ENCODE measurements at places on chromosomes 4 and X.

GRCh38 chrX:25202827-25203226 is 187.1 kb upstream of the ARX start:
- DNase-seq: no peak

GRCh38 chr4:71711044-71711984 is 72.6 kb downstream of the GC start:
- no peak for DNase-seq

DNA sequence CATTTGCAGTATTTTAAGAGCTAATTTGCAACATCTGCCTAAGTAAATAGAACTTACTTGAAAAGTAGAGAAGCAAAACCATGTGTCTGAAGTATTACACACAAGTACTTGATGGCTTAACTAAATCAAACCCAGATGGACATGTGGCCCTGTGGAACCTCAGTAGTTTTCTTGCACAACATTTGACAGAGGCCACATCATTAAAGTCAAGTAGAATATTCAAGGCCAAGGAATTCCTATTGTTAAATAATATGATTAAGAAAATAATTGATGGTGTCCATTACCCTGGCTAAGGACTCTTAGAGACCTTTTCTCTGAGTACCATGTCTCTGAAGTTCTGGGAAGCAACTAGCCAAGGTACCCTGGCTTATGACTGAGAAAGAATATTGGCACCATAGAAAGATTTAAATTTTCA is 135.4 kb upstream of the OTUD4 start:
- no peak for DNase-seq

DNA sequence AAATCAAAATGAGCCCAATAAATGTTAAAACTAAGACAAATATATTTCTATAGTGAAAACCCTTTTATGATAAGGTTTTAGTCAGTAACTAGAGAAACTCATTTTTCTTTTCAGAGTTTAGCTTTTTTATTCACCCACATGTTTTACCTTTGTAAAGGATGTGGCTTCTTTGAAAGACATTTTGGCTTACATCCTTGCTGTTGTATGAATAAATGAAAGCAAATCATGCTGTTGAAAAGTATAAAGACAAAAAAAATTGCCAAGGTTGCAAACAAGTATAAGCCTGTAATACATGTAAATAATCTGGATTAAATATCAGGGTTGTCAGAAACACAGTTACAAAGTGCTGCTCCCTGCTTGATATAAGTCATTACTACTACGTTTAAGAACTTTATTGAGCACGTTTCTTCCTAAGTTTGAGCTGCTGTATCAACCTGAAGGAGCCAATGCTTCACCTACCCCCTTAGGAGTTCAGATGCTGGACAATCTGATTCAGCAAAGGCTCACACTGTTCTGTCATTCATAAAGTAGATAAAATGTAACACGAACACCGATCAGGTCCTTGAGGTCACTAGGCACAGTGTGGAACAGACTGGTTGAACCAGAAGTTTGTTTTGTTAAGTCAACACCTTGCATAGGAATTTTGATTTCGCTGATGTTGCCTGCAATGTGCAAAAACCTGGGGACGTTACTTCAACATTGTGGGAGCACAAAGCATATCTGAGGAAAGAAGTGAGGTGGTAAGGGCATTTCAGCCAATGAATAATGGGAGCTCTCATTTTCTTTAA is 321.2 kb upstream of the BMP3 start:
- no peak for DNase-seq

- no peak for DNase-seq
Observed at GRCh38 chrX:43745938-43746721, 90.0 kb downstream of the MAOA start.

DNA sequence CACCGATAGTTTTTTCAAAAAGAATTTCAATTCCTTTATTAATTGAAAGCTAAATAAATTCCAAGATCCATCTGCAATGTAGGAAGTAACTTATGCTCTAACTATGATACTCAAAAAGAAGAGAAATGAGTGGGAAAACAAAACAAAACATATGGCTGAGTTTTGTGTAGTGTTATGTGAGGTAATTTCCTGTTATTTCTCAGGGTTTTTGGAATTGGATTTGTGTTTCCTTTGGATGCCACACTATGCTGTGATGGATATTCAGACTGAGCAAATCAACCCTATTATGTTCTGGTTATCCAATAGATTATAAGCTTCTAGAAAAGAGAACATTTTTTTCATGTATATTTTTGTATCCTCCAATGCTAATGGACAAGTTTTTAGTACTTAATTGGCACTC is 73.4 kb upstream of the RAPGEF2 start:
- no peak for DNase-seq

DNA sequence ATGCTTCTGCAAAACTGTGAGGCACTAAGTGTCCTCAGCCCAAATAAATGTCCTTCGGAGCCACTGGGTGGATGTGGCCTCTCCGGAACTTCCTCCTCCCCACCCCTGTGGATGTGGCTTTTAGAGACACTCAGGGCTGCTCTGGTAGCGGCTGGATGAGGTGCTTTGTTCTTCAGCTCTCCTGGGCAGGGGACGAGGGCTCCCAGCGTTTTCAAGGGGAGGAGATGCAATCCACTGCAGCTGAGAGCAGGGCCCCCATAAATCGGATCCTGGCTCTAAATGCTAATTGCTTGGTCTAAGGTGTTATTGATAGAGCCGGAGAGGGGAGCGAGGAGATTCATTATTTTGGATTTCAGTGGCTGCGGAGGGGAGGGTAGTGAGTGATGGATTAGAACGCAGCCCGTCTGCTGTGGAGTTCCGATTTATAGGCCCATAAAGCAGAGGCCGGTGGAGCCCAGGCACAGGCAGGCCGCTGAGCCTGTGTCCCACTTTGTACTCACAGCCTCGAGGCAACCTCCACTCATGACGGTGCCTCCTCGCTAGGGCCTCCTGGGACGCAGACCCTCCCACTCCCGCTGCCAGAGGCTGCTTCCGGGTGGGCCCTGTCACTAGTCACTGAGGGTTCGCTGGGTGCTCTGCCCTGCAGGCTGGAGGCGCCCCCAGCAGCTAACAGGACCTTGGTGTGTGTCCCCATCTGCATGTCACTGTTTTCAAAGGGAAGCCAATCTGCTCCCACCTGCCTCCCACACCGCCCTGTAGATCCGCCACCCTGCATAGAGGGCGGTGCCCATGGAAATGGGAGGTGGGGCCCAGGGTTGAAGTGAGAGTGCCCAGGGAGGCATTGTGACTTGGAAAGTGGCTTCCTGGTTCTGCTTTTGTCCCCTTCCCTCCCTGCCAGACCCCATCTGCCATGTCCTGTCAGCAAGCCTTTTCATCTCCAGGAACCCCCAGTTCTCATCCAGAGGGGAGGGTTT is 135.4 kb upstream of the PSAPL1 start:
- DNase-seq: no peak

GRCh38 chr4:3306450-3306849 is 13.6 kb downstream of the RGS12 start:
- DNase-seq: no peak

- no peak for DNase-seq
Observed at GRCh38 chr4:80073473-80074008, 512 bp upstream of the ANTXR2 start.

GRCh38 chr4:6889101-6889735 is 20.4 kb upstream of the TBC1D14 start:
- no peak for DNase-seq

DNA sequence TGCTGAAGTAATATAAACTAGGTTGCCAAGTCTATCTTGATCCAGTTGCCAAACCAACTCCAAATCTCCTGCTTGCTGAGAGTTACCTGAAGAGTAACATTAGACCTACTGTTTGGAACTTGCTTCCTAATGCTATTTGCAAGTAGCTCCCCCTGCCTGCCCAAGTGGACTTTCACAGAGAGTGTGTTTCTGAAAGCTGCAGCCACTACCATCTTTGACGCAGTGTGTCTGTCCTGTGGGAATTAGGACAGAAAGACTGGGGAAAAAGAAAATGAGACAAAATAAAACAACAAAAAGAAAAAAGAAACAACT is 195.0 kb upstream of the HS3ST1 start:
- no peak for DNase-seq

GRCh38 chr4:128649575-128650205 is 159.8 kb upstream of the JADE1 start:
- DNase-seq: no peak

- DNase-seq: peak; percentile 60
Observed at GRCh38 chr4:36244257-36245082, at the start of gene ARAP2. Gene ARAP2, minus strand, starts transcription at chr4:36244514. Its CDS starts 15,028 bp downstream, at chr4:36229486.

DNA sequence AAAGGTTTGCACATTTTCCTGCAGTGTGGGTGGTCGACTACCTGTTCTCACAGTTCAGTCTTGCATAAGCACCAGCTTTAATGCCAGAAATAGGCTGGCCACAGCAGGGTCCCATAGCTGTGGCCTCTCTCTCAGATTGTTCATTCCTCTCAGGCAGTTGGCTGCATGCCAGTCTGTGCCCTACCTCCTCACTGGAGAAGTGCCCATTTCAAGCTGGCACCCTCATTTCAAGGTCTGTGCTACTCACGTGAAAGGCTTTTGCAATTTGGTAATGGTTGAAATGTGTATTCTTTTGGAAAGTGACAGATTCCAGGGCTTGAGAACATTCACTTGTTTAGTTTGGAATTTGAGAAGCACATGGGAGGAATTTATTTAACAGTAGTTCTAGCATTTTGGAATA is 28.9 kb upstream of the MTMR1 start:
- DNase-seq: no peak

GRCh38 chr4:125849869-125850268 is 535.1 kb downstream of the FAT4 start:
- DNase-seq: no peak

GRCh38 chr4:163201358-163201757 is 34.7 kb upstream of the NAF1 start:
- DNase-seq: no peak

GRCh38 chr4:138275216-138275615 is 33.1 kb upstream of the SLC7A11 start:
- no peak for DNase-seq

GRCh38 chr4:154961263-154961662 is 180.2 kb downstream of the RBM46 start:
- no peak for DNase-seq
